Mesendoderm (in vitro differentiated cells): ENCODE measurements at places on chromosomes 3 and 15.

DNA sequence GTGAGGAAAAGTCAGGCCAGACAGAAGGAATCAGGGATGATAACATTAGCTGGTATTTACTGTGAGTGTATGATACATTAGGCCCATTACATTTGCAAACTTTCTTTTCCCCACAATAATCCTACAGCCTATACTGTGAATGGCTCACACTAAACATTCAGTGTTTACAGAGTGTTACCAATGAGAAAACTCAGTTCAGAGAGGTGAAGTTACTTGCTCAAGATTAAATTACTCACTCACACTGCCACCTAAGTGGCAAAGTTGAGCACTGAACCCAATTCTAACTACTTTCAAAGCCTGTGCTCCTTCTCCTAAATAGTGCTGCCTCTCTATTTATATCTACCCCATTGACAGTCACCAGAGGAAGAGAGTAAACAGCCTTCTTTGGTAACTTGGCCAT lies 8.5 kb downstream of the XPC start:
- H3K4me1 ChIP-seq: no peaks in the 10 kb centered on the region
- H3K4me3 ChIP-seq: no peak overlapping the region
- H3K36me3 ChIP-seq: peaks cover 12% of the 10 kb centered on the region
- DNase-seq: no peak
- H3K27ac ChIP-seq: no peak overlapping the region

DNA sequence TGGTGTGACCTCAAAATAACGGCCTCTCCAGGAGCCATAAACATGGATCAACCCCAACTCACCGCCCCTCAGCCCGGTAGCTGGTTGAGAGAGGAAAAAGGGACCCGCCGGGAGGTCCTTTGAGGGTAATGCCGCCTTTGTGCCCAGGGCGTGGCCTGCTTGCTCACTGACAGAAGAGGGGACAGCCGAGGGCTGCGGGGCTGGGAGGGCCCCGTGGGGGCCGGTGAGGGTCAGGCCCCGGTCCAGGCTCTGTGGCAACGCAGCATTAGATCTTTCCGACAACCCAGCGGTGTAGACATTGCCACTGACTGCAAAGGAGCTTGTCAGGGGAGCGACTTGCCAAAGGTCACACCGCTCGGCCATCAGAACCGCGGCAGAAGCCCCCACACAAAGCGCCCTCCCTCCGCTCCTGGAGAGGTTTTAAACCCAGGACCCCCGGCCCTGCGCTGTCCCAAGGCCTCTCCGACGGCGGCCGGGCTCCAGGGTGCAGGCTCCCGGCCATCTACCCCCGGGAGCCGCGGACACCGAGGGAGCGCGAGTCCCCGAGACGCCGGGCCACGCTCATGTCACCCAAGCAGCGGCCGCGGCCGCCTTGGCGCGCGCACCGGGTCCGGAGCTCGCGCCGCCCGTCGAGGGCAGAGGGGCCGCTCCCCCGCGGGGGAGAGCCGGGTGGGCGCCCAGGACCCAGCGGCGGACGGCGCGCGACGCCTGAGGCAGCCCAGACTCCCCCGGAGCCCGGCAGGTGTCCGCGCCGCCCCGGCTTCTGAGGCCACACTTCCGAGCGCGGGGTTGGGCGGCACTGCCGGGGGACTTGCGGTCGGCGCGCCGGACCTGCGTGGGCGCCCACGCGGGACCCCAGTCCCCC lies 975 bp downstream of the PCSK6 start:
- H3K36me3 ChIP-seq: no peaks in the 10 kb centered on the region
- H3K27me3 ChIP-seq: peaks cover 5% of the 10 kb centered on the region
- no peak for DNase-seq

- H3K4me1 ChIP-seq: no peaks in the 10 kb centered on the region
- H3K4me3 ChIP-seq: no peak overlapping the region
- H3K36me3 ChIP-seq: no peaks in the 10 kb centered on the region
- DNase-seq: no peak
- no peak overlapping the region for H3K27ac ChIP-seq
- no peaks in the 10 kb centered on the region for H3K27me3 ChIP-seq
Measured at GRCh38 chr15:78761020-78761419, 50.2 kb downstream of the ADAMTS7 start.

- no peak overlapping the region for H3K27ac ChIP-seq
- no peak for DNase-seq
- H3K4me1 ChIP-seq: peaks cover 16% of the 10 kb centered on the region
- H3K27me3 ChIP-seq: no peaks in the 10 kb centered on the region
Measured at GRCh38 chr15:63054985-63055384, 12.4 kb downstream of the TPM1 start.

DNA sequence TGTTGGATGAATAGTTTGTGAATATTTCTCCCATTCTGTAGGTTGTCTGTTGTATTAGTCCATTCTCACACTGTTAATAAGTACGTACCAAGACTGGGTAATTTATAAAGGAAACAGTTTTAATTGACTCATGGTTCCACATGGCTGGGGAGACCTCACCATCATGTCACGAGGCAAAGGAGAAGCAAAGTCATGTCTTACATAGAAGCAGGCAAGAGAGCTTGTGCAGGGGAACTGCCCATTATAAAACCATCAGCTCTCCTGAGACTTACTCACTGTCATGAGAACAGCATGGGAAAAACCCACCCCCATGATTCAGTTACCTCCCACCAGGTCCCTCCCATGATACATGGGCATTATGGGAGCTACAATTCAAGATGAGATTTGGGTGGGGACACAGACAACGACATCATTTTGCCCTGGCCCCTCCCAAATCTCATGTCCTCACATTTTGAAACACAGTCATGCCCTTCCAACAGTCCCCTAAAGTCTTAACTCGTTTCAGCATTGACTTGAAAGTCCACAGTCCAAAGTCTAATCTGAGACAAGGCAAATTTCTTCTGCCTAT lies 133.2 kb downstream of the LMLN start:
- no peaks in the 10 kb centered on the region for H3K36me3 ChIP-seq
- no peaks in the 10 kb centered on the region for H3K27me3 ChIP-seq
- H3K27ac ChIP-seq: no peak overlapping the region
- H3K4me1 ChIP-seq: no peaks in the 10 kb centered on the region
- DNase-seq: no peak

DNA sequence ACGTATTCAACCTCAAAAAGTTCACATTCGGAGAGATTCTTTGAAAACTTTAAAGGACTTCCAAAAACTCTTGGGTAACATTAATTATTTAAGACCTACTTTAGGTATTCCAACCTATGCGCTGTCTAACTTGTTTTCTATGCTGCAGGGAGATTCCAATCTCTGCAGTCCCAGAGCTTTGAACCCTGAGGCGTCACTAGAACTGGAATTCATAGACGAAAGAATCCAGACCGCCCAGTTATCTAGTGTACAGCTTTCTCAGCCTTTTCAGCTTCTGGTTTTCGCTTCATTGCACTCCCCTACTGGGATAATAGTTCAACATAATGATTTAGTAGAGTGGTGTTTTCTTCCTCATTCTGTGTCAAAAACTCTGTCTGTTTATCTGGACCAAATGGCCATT lies 711.3 kb downstream of the ROBO1 start:
- no peak overlapping the region for H3K27ac ChIP-seq
- no peak overlapping the region for H3K4me3 ChIP-seq
- no peak for DNase-seq
- no peaks in the 10 kb centered on the region for H3K36me3 ChIP-seq
- H3K4me1 ChIP-seq: no peaks in the 10 kb centered on the region

GRCh38 chr3:56825567-56826438 lies 24.1 kb upstream of the ARHGEF3 start:
- no peaks in the 10 kb centered on the region for H3K27me3 ChIP-seq
- no peaks in the 10 kb centered on the region for H3K36me3 ChIP-seq
- no peak overlapping the region for H3K27ac ChIP-seq
- H3K4me1 ChIP-seq: peaks cover 11% of the 10 kb centered on the region
- peak; percentile 29 for DNase-seq

GRCh38 chr15:91258415-91258759 lies 158.3 kb downstream of the SV2B start:
- H3K4me3 ChIP-seq: no peak overlapping the region
- H3K27me3 ChIP-seq: no peaks in the 10 kb centered on the region
- H3K36me3 ChIP-seq: no peaks in the 10 kb centered on the region
- no peaks in the 10 kb centered on the region for H3K4me1 ChIP-seq
- peak; percentile 59 for DNase-seq

DNA sequence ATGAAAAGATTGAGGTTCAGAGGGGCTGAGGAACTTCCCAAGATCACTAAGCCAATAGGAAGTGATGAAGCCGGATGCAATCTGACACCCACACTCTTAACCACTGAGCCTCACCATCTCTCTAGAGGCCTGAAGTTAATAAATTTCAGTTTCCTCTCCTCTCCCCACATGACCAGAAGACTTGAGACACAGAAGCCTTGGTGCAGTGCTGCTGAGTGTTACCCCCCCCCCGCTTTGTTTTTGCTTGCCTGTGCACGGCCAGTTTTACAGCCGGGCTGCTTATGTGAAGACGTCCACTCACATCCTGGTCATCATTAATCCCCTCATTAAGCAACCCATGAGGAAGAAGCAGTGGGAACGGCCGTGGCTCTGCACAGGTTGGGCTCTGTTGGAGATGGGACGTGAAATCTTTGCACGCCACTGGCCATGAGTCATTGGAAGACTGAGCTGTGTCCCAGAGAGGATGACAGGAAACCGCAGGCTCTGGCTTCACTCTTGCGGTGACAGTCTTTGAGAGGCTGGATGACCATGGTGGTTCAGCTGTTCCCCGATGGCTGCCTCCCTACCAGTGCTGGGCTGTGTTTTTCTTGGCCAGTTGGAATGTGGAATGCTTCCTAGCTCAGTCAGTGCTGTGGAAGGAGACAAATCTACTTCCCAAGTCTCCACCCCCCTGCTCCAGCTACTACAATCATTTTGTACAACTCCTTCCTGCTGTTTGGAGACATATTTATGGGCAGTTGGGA lies 232.6 kb upstream of the LRTM1 start:
- no peaks in the 10 kb centered on the region for H3K27me3 ChIP-seq
- H3K4me3 ChIP-seq: no peak overlapping the region
- no peak overlapping the region for H3K27ac ChIP-seq
- H3K4me1 ChIP-seq: no peaks in the 10 kb centered on the region
- H3K36me3 ChIP-seq: no peaks in the 10 kb centered on the region
- peak; percentile 45 for DNase-seq

DNA sequence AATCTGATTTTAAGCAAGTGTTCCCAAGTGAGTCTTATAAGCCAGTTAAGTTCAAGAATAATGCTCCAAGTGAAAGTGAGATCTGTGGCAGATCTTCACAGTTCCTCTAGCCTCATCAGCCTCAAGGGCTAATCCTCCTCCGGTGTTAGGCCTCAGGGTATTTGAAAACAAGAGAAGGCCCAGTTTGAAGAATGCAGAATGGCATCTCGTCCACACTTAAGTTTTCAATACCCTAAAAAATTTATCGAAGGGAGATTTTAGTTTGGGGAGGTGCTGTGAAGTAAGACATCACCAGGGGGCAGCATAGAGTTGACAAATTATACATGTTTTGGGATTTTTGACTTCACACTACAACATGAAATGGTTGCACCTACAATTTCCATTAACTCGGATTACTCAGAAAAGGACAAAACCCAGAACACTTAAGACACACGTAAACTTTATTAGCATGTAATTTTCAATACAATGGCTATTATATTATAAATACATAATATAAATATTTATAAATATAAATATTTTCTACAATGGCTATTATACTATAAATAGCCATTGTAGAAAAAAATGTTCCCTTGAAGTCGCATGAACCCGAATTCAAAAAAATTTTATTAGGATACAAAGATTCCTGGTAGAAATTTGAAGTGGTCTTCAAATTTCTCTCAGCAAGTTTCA lies 2.3 kb upstream of the TMEM266 start:
- DNase-seq: peak; percentile 82
- H3K4me1 ChIP-seq: peaks cover 7% of the 10 kb centered on the region
- H3K36me3 ChIP-seq: no peaks in the 10 kb centered on the region
- H3K4me3 ChIP-seq: no peak overlapping the region
- H3K27ac ChIP-seq: no peak overlapping the region
